Esophagus squamous epithelium (tissue), 5 donors: ENCODE measurements at places on chromosomes 6 and 20.

DNA sequence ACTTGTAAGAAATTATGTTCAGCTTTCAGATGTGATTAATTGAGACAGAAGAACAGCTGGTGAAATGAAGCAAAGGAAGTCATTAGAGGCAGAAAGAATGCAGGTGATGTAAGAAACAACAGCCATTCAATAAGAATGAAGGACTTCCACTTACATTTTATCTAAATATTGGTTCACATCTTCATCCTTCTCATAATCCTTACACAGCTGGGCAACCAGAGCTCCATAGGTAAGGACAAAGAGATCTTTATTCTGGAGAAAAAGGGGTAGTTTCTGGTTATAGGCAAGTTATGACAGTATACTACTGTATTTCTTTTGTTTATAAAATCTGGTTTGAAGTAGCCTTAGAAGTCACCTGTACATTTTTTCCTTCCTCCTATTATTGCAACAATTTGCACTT, 2.3 kb downstream of the TRAPPC3L start:
- DNase-seq, result no peak

GRCh38 chr6:44147256-44147655, 11.4 kb upstream of the CAPN11 start:
- DNase-seq, result no peak

GRCh38 chr6:70398783-70399728, 14.3 kb upstream of the FAM135A start:
- no peak for DNase-seq

- DNase-seq, result no peak
Measured at GRCh38 chr20:59577037-59577808, 27.1 kb upstream of the PHACTR3 start.

DNA sequence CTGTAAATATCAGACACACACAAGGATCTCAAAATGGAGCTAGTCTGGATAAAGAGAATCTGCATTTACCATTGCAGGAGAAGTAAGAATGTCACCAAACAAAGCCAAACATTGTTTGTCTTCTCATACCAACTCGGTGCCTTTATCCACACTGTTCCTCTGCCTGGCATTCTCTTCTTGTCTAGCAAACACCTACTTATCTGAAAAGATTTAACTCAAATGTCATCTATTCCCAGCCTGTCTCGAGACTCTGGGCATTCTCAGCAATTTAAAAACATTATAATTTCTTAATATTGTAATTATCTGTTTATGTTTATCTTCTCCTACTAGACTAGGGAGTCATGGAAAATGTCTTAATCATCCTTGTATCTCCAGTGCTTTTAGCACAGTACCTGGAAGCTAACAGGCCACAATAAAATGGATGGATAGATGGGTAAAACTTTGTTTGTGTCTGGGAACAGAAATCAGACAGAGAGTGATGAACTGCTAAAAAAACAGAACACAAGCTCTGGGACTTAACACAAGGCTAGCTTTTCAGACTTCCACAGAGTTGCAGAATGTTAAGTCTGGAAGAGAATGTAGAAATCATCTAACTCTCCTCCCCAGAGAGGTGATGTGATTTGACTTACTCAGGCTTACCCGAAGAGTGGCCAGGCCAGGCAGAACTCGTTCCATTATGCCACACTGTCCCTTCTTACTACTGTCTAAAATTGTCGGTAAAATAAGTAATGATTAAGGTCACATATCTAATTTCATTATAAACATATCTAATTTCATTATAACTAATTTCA, 42.3 kb upstream of the FAM83C start:
- DNase-seq, result no peak

DNA sequence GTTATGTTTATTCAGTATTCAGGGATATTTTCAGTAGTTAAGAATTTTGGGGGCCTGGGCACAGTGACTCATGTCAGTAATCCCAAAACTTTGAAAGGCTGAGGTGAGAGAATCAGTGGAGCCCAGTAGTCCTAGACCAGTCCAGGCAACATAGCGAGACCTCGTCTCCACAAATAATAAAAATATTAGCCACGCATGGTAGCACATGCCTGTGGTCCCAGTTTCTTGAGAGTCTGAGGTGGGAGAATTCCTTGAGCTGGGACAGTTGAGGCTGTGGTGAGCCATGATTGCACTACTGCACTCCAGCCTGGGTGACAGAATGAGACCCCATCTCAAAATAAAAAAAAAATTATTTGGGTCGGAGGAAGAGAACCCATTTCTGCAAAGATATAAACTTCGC, 20.3 kb downstream of the ADGRG6 start:
- no peak for DNase-seq

DNA sequence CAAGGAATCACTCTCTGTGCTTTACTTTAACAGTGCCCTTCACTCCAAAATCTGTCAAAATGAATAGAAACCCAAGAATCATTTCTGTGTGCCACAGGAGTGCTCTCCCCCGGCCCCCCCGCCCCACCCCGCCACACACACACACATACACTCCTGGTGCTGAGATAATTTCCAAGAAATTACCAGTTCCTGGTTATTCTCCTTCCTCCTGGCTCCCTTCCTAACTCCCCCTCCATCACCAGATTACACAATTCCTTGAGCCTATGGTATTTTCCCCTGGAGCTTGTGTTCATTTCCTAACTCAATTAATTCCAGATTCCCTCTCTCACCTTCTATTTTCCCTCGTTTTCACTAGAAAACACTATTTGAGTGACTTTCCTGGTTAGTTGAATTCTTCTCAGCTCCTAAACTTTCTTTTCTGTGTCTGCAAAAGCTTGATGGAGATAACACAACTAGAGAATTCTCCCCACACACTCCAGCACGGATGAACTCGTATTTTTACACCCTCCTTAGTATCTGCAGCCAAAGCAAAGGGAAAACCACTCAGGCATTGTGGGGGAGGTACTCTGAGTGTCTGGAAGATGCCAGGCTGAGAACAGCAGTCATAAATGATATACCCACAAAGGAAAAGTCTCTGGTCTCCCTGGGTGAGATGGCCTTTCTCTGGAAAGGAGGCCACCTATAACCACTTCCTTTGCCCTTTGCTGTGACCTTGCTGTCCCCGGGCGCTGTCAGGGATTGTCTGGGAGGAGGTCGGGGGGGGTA, 1.9 kb upstream of the SLC24A3 start:
- no peak for DNase-seq

GRCh38 chr6:111691345-111692225, 85.9 kb upstream of the TRAF3IP2 start:
- DNase-seq, result no peak

DNA sequence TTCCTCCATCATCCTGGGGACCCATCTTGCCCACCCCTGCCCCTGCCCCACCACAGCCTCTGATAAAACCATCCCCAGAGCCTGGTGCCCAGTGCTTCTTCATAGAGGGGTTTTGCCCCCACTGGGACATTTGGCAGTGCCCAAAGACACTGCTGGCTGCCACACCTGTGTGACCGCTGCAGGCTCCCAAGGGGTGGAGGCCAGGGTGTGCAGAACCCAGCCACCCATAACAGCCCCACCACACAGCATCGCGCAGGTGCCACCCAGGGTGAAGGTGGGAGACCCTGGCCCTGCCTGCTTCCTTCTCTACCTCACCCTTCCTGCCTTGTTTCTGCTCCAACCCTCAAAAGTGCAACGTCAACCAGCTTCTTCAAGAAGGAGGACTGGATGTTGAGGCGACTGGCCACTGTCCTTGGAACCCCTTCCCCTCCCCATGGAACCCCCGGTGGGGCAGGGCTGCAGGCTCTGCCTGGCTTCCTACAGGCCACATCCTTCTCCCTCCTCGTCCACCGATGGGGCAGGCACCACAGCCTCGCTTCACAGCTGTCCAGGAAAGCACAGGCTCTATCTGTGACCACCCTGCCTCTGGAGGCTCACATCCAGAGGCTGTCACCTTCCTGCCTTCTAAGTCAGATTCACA, 79.2 kb upstream of the MPC1 start:
- DNase-seq, result no peak

DNA sequence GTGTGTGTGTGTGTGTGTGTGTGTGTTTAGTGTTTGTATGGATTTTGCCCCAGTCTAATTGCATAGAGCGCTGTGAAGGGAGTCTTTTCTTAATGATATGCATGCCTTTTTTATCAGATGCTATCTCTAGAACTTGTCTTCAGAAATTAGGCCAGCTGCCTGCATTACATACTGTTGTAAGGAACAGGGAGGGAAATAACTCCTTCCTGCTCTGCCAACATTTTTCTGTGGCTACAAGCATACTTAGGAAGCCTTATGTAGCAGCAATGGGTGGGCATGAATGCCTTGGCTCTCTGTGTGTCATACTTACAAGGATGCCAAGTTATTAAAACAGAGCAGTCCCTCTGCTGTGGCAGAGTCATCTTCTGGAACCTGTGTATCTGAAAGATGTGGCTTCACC, 8.0 kb upstream of the COL21A1 start:
- DNase-seq, result no peak

DNA sequence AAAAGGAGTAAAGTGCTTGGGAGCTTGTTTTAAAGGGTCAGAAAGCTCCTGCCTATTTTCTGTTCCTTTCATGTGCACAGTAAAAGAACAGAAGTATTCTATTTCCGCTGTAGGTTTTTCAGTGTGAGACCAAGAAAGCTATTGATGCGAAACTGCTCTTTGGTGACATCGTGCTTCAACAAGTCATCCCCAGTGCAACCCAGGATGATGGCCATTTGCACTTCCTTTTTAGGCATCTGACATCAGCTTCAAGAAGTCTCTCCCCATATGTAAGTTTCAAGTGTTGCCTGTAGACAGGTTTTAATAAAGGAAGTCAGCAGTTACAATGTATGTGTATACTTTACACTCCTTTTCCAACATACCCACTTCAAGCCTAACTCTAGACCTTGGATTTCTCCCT, 131.6 kb downstream of the RFX6 start:
- DNase-seq, result no peak

DNA sequence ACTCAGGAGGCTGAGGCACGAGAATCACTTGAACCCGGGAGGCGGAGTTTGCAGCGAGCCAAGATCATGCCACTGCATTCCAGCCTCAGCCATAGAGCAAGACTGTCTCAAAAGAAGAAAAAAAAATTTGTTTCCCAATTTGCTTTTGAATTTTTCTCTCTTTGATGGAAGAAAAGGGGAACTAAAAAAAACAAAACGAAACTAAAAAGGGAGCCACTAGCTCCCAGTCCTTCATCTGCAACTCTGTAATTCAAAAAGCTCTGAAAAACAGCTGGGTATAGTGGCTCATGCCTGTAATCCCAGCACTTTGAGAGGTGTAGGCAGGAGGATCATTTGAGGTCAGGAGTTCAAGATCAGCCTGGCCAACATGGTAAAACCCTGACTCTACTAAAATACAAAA, 9.5 kb downstream of the OVOL2 start:
- no peak for DNase-seq

- DNase-seq, result no peak
Measured at GRCh38 chr20:36279776-36280175, 26.4 kb upstream of the DLGAP4 start.

- no peak for DNase-seq
Measured at GRCh38 chr6:33719326-33719987, 8.0 kb upstream of the UQCC2 start.

- no peak for DNase-seq
Measured at GRCh38 chr6:95687839-95688238, 110.5 kb downstream of the MANEA start.

DNA sequence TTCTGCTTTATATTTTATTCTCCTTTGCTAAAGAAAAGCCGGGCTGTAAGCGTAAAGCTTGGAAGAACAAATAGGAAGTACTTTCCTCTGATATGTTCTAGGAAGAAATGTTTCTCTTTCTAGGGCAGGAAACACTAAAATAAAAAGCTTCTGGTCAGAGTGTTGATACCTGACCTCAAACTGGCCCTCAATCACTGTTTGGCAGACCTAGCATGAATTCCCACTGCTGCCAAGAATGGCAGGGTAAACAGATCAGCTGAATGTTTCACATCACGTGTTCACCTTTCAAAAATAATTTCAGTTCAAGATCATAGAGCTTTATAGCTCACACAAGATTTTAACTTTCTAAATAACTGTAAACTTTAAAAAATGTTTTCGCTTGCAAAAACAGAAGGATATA, 2.9 kb downstream of the MPC1 start:
- no peak for DNase-seq

DNA sequence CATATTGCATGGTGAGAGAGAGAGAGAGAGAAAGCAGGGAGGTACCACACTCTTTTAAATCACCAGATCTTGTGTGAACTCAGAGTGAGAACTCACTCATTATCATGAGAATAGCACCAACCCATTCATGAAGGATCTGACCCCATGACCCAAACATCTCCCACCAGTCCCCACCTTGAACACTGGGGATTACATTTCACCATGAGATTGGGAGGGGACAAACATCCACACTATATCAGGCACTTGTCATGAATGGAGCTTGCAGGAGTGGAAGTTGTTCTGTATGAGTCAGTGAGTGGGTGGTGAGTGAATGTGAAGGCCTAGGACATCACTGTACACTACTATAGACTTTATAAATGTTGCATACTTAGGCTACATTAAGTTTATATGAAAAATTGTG, 47.7 kb upstream of the RNF182 start:
- no peak for DNase-seq

DNA sequence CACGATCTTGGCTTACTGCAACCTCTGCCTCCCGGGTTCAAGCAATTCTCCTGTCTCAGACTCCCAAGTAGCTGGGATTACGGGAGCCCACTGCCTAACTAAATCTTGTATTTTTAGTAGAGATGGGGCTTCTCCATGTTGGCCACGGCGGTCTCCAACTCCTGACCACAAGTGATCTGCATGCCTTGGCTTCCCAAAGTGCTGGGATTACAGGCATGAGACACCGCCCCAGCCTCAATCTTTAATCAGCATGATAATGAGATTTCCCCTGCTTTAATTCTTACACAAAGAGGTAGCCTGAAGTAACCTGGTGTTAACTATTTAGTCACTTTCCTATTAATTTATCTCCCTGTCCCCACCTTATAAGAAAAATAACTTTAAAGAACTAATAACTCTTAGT, 31.3 kb upstream of the TRDN start:
- no peak for DNase-seq

GRCh38 chr6:149129371-149130077, 188.0 kb upstream of the TAB2 start:
- no peak for DNase-seq

- no peak for DNase-seq
Measured at GRCh38 chr20:52655395-52655794, 316.8 kb upstream of the TSHZ2 start.

DNA sequence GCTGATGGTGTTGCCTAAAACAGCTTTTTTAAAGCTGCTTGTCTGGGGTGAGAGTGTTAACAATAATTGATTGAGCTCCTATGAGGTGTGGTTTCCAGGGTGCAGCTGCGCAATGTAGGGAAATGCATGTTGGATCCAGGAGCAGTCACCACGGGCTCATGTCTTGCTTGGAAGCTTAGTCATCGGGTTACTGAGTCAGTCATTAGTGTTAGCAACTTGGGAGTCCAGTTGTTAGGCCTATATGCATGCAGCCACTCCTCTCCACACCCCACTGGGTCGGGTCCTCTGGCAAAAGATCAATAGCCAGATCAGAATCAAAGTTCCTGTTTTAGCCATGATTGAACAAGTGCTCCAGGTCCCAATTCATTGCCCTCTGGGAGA, 271.7 kb upstream of the CHD6 start:
- DNase-seq, result no peak

GRCh38 chr6:34233867-34234266, 2.8 kb upstream of the HMGA1 start:
- no peak for DNase-seq
